ENCODE measurements at places on chromosomes 2 and 18.

DNA sequence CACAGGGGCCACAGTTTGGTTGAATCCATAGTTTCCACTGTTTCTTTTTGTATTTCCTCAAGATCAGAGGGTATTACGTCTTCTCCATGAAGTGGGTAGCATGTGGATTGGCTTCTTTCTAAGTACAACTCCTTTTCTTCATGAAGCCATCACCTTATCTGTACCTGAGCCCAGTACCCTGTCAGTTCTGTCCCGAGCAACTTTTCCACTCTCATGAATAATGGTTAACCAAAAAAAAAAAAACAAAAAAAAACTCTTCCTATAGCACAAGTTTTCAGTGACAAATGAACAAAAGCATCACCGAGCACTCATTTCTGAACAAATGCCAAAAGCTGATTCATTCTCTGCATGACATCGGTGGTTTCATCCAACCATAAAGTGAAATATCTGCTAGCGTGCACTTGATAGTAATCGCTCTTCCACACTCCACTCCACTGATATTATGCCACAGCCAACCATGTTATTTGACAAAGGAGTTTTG lies 53.0 kb upstream of the CCDC150 start:
- DNase-seq: no peak

DNA sequence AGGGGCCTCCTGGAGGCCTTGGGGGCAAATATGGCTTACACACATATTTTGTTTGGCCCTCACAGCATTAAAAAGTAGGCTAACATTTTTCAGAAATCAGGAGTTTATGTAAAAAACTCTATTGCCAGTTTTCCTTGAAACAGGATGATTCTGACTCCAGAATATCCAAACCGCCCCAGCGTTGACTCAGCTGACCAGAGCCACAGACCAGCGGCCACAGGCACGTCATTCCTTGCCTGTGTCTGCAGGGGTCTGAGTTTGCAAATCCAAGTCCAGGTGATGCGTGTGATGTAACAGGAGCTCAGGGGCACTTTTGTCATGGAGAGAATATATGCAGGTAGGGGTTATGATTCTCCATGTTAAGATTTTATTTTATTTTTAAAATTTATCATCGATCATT lies 79.4 kb upstream of the ALKAL2 start:
- DNase-seq: no peak

GRCh38 chr18:47997338-47997780 lies 66.9 kb upstream of the SMAD2 start:
- peak; percentile 6 for DNase-seq

DNA sequence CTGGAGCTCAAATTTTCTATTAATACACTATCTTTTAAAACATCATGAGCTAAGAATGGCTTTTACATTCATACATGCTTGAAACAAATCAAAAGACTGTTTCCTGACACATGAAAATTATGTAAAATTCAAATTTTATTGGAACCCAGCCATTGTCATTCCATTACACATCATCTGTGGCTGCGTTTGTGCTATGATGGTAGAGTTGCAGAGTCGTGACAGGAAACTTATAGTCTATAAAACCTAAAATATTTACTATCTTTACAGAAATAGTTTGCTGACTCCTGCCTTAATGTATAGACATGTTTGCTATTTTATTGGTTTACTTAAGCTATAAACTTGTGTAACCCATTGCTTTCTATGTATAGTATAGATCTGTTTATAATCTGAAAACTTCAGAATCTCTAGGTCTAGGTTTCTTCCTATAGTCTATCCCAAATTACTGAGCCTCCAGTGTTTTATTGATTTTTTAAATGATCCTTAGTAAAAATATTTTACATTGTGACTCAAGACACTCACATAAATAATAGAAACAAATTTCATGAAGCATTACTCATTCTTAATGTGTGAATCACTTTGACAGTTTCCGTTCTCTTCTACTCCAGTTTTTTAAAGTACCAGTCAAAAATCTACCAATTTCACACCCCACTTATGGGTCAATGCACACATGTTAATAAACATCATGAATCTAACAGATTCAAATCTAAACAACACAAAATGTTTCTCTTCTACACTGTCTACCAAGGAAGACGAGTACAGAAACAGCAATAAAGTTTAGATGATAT lies 26.4 kb upstream of the MRPL19 start:
- DNase-seq: no peak

GRCh38 chr2:133841900-133842299 lies 273.6 kb upstream of the NCKAP5 start:
- DNase-seq: no peak

GRCh38 chr2:72153026-72153791 lies 5.5 kb upstream of the CYP26B1 start:
- no peak for DNase-seq

- peak; percentile 58 for DNase-seq
Observed at GRCh38 chr18:62324917-62325805, at the start of gene TNFRSF11A. TNFRSF11A (plus strand) TSS chr18:62325310; CDS start chr18:62325353, 43 bp downstream.

- no peak for DNase-seq
Observed at GRCh38 chr18:25284281-25284680, 67.7 kb downstream of the ZNF521 start.

- DNase-seq: no peak
Observed at GRCh38 chr2:71798266-71799012, 345.1 kb downstream of the DYSF start.

GRCh38 chr2:203732953-203733510 lies 26.6 kb downstream of the CD28 start:
- no peak for DNase-seq

DNA sequence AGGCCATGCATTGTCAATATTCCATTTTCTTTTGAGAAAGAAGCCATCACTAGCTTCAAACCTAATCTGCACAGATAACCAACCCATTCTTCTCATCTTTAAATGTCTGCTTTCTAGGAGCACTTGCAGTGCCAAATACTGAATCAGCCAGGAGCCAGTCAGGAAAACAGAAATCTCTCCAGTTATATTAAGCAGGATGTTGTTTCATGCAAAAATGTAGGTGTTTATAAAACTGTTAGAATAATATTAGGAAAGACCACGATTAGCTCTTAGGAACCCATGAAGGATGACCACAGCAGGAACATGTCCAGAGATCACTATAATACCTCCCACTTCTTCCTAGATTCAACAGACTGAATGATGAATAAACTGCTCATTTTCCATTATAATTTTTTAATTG lies 86.0 kb downstream of the TTC32 start:
- no peak for DNase-seq

GRCh38 chr2:11899264-11899818 lies 152.9 kb downstream of the LPIN1 start:
- no peak for DNase-seq

GRCh38 chr2:156394033-156394741 lies 42.0 kb upstream of the GPD2 start:
- no peak for DNase-seq

DNA sequence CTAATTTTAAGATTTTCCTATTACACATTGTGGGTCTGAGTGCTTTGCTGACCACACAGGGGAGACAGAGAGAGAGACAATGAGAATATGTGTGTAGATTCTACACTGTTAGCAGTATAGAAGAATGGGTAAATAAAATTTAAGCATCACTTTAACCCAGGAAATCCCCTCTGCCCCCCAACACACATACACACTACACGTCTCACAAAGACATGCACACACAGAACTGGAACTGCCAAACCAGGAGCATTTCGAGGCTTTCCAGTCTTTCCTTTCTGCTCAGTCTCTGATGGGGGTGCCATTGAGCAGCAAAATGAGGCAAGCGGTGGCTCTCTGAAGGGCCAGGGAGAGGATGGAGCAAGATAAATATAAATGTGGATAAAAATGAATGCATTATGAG lies 2.5 kb downstream of the MERTK start:
- no peak for DNase-seq

- DNase-seq: peak; percentile 92
Observed at GRCh38 chr2:200864176-200865034, at the start of gene CLK1. CLK1 (minus strand) TSS chr2:200864658; CDS start chr2:200861862, 2,796 bp downstream.

GRCh38 chr2:43383533-43383932 lies 157.1 kb upstream of the ZFP36L2 start:
- DNase-seq: no peak

DNA sequence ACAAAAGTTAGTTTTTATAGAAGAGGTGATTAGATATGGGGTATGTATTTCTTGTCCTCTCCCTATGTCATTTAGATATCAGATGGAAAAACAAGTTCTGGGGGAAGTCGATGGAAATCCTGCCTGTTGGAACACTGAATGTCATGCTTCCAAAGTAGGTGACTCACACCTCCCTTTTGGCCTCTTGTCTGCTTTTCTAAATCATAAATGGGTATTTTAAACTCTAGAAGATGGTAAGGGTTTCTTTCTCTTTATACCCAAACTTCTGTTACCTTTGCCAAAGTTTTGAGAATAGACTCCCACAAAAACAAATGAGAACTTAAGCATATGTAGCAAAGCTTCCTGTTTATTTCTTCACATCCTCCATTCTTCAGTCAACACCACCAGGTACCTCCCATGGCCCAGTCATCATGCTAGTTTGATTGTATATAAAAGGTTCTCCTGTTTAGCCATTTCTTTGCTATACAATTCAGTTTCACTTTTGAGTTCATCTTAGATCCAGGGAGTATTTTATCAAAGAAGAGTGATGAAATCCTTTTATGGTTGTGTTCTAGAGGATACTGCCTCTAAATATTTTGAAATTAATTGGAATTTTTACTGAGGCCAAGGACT lies 63.9 kb downstream of the PRKRA start:
- no peak for DNase-seq

- DNase-seq: no peak
Observed at GRCh38 chr2:118817469-118817868, 30.0 kb downstream of the EN1 start.

- no peak for DNase-seq
Observed at GRCh38 chr18:24741965-24742724, 281.7 kb downstream of the HRH4 start.

DNA sequence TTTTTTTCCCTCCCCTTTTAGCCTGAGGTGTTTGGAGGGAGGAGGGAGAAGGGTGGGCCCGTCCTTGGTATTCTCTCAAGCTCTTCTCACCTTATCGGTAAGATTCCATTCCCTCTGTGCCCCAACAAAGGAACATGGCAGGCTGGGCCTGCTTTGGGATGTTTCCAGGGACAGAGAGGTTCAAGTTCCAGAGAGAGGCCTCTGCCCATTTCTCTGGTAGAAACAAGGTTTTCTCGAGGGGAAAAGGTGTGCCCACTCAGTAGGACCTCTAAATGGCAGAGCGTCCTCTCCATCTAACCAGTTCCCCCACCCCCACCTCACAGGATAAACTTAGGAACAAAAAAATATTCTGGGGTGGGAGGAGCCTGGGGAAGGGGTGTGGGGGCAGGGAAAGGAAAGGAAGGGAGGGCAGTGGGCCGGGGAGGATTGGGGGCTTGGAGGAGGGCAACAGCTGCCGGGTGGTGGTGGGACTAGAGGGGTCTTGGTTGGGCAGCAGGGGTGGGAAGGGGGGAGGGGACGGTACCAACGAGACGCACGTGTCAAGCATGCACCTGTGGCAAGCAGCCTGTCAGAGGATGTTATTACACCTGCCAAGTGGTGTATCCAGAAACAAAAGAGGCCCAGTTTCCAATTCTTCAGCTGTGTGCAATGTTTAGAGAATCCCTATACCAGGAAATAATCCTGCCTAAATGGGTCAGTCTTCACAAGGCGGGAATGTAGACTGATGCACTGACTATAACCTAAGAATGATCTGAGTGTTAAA lies 2.1 kb downstream of the PCBP1 start:
- no peak for DNase-seq

DNA sequence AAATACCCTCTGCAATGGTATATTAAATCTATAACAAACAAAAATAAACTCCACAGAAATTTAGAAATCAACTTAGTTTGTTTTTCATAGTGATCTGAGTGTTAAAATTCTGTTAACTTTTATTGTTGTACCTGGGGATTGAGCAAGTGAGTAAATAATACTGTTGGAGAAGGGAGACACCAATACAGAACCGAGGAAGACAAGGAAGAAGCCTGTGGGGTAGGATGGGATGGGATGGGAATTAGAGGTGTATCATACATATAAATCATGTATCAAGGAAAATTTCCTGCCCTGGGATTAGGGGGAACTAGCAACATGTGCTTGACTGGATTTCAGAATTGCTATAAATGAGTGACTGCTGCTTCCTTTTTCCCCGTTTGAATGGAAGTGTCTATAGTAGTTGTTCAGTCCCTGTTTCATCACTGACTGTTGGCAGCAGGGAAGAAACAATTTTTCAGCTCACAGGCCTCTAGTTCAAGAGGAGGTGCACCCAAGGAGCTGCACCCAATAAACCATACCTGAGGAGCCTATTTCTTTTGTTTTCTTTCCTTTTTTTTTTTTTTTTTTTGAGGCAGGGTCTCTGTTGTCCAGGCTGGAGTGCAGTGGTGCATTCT lies 53.1 kb downstream of the SP110 start:
- no peak for DNase-seq

DNA sequence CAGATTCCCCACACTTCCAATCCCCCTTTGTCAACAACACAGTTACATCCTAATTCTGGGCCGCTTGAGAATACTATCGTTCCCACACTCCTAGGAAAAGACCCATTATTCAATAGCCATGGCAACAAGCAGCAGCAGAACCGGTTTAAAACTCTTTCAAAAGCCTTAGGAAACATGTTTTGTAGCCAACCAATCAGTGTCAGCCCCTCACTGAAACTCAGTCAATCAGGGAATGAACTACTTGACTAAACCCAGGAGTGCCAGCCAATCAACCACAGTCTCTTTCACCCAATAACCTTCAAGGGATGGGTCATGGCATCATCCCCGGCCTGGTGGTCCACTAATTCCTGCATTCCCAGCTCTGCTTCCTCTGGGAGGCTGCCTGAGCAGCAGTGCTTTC lies 204.8 kb upstream of the HS6ST1 start:
- DNase-seq: no peak

- no peak for DNase-seq
Observed at GRCh38 chr2:64722291-64723044, 68.8 kb upstream of the SERTAD2 start.

- DNase-seq: no peak
Observed at GRCh38 chr18:73880387-73880786, 267.2 kb downstream of the FBXO15 start.

- DNase-seq: no peak
Observed at GRCh38 chr2:159009940-159010339, 41.5 kb downstream of the TANC1 start.

GRCh38 chr2:42359965-42360483 lies 993 bp downstream of the COX7A2L start:
- DNase-seq: no peak

DNA sequence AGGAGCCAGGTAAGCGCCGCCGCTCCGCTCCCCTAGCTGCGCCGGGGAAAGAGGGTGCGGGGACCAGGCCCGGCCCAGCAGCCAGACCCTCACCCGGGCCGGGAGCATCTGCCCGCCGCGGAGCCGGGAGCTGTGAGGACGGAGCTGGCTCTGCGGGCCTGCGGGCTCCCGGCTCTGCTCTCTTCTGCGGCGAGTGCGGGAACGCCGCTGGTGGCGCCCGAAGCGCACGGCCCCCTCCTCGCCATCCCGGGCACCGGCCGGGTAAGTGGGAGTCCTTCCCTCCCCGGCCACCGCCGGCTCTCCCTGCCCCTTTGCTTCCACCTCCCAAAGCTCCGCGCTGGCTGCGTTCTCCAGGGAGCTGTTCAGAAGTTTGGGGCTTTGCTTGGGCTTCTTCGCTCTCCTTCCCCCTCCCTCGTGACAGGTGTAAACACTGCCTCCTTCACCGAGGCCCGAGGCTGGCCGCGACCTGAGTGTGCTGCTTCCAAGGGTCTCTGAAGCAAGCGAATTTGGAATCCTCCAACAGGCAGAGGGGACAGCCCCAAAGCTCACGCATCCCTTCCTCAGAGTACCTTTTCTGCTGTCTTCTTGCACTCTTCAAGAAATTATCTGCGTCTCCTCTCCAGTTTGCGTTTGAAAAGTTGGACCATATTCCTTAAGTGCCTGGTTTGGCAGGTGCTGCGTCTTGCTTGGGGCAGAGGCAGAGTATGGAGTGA lies 632 bp downstream of the AFTPH start:
- DNase-seq: peak; percentile 2
